Gastrocnemius medialis (tissue), 4 donors: ENCODE measurements at places on chromosomes 13 and 19.

- no peak for DNase-seq
These were observed 1.5 kb downstream of the ZIC5 start for GRCh38 chr13:99969919-99970650.

DNA sequence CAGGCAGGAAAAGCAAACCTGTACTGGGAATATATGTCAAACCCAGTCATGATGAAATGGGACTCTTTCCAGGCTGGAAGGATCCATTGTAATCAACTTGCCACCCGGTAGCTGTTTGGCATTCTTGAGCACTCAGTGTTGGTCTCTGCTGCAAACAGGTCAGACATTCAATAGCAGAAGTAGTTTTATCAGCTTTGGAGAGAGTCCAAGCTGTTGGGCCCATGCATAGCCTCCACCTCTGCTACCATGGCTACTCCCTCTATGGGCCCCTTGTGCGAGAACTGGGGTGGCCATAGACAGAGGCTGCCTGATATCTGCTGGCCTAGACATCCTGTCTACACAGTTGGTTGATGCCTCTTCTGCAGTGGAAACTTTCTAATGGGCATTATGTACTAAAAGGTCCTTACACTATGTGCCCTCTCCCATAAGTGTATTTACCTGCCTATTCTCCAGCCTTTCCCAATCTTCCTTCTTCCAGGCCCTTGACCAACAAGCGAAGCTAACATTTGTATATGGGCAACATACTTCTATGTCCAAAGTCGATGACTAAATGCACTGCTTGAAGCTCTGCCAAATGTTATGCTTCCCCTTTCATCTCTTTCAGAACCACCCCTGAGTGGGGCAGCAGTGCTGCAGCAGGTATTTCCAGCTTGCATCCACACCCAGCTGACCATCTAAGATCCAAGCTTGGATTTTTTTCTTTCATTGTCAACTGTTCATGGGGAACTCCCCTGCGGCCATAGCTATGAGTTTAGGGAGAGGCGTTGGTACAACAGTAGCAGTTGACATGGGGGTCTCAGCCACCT lies 5.3 kb upstream of the RNF6 start:
- DNase-seq = no peak

GRCh38 chr19:1616875-1617274 lies 11.6 kb upstream of the UQCR11 start:
- DNase-seq = no peak

- DNase-seq = peak; percentile 35
These were observed 69.6 kb downstream of the ARHGEF7 start for GRCh38 chr13:111184458-111185401.

DNA sequence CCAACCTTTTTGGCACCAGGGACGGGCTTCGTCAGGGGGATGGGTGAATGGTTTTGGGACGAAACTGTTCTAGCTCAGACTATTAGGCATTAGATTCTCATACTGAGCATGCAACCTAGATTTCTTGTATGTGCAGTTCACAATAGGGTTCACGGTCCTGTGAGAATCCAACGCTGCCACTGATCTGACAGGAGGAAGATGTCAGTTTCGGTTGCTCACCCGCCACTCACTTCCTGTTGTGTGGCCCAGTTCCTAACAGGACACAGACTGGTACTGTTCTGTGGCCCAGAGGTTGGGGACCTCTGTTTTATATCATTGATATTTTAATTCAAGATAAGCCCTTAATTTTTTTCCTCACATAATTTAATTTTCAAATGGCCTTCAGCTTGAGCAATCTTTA lies 26.7 kb upstream of the TDRD3 start:
- DNase-seq = no peak

DNA sequence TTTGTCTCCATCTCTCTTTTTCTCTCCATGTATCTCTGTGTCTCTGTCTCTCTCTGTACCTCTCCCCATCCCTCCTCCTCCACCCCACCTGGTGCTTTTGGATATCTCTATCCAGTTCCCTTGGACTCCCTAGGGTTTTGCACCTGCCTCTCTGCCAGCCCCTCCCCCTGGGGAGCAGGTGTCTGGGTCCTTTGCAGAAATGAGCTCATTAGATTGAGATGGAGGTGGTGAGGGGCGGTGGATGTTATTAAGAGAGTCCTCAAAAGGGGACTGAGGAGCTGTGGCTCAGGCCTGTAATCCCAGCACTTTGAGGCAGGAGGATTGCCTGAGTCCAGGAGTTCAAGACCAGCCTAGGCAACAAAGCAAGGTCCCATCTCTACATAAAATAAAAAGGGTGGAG lies 2.1 kb downstream of the KCNN4 start:
- no peak for DNase-seq

DNA sequence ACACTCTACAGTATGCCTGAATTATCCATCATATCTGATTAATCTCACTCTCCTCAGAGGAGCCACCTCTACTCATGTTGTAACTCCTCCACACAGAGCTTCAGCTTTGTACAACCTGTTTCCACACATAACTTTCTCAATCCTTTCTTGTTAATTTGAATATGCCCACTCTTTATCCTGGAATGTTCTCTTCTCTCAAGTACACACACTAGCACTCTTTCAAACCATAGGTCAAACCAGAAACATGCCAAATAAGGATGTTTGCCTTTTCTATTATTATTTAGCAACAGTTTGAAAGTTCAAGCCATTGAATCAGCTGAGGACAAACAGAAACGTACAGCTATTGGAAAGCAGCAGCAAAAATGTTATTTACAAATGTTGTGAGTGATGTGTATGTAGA lies 110.3 kb downstream of the MIPEP start:
- DNase-seq = no peak

DNA sequence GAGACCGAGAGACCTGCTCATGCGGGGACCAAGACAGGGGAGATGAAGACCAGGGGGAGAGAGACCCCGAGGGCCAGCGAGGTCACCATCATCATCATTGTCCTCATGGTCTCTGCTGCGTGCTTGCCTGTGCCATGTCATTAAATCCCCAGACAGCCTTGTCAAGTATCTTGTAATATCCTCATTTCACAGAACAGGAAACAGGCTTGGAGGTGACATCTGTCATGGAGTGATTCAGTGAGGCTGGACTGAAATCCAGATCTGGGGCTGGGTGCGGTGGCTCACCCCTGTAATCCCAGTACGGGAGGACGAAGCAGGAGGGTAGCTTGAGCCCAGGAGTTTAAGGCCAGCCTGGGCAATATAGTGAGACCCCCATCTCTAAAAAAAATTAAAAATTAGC lies 5.9 kb upstream of the NANOS2 start:
- DNase-seq = no peak

DNA sequence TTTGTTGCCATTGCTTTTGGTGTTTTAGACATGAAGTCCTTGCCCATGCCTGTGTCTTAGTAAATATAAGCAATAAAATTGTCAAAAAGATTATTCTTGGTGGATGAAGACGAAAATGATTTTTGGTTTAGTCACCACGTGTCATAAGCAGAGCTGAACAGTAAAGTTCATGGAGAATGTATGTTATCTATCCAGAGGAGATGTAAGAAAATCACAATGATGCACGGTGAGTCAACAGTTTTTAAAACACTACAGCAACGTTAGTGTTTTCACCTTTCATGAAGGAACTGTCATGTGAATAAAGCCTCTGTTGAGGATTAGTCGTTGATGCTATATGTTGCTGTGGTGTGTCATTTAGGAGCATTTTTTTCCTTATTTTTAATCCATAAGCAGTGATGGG lies 137.6 kb downstream of the GPC6 start:
- no peak for DNase-seq

DNA sequence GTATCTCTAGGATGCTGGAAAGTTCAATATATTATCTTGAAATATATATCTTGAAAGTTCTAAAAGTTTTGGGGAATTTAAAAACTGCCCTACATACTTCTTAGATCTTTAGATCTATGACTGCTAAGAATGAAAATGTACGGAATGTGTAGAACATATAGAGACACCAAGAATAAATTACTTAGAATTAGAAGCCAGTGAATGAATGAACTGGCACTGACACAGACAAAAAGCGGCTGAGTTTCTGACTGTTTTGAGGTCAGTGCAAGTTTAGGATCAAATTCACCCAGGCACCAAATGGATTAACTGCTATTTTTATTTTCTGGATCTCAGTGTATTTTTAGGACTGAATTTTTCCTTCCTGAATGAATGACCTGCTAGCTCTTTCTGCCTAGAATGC lies 411.2 kb downstream of the KCTD12 start:
- DNase-seq = no peak

- no peak for DNase-seq
These were observed 34.2 kb downstream of the MBNL2 start for GRCh38 chr13:97256343-97256783.

DNA sequence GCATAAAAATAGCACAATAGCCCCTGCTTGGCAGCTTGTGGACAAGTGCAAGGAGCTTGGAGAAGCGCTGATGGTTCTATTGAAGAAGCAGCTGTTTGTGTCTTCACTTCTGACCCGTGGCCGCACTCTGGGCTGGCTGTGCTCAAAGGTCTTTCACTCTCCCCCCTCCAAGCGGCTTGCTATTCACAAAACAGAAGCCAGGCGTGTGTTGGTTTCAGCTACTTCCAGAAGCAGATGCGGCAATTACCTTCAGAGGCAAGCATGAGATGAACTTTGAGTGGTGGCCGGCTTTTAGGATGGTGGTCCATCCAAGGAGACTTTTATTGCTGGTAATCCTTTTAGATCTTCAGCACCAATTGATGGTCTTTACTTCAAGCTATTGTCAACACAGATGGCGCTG lies 188.5 kb upstream of the ARGLU1 start:
- no peak for DNase-seq

DNA sequence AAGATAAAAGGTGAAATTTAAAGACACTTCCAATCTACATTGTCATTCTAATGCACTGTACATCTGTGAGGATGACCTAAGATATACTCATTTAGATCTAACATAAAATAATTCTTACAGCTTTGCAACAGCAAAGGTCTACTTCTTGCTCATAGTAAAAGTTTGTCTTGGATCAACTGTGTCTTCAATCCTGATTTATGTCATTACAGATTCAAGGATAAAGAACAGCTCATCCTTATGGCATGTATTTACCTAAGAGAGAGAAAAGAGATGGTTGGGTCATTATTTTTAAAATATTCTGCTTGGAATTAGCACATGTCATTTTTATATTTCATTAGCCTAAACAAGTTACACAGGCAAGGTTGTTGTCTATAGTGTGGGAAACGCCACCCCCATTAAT lies 2193.1 kb downstream of the PCDH9 start:
- no peak for DNase-seq

- DNase-seq = peak; percentile 82
These were observed 108.6 kb downstream of the COL4A2 start for GRCh38 chr13:110415669-110416068.

DNA sequence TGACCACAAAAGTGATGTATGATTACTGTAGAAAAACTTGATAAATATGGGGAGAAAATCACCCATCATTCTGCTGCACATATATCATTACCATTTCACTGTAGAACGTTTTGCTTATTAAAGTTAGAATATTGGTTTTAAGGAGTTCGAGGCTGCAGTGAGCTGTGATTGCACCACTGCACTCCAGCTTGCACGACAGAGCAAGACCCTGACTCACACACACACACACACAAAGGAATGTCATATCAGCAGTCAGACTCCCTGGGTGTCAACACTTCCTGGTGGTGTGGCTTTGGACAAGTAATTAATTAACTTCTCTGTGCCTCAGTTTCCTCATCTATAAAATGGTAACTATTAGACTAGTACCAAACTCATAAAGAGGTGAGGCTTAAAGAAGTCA lies 11.3 kb upstream of the PNMA8A start:
- DNase-seq = no peak

- no peak for DNase-seq
These were observed at the start of gene ZNF723 for GRCh38 chr19:22832031-22832762. TSS of gene ZNF723 (plus strand) at chr19:22832291. CDS start at chr19:22832380, 89 bp downstream.
